ENCODE measurements at places on chromosomes 2 and 18.

GRCh38 chr2:215290980-215291599 is 20.8 kb upstream of the ATIC start:
- peak; percentile 65 for DNase-seq

- no peak for DNase-seq
These were observed 560 bp upstream of the SKA1 start for GRCh38 chr18:50374220-50374752.

- no peak for DNase-seq
These were observed 85.5 kb downstream of the SOWAHC start for GRCh38 chr2:109699646-109700045.

DNA sequence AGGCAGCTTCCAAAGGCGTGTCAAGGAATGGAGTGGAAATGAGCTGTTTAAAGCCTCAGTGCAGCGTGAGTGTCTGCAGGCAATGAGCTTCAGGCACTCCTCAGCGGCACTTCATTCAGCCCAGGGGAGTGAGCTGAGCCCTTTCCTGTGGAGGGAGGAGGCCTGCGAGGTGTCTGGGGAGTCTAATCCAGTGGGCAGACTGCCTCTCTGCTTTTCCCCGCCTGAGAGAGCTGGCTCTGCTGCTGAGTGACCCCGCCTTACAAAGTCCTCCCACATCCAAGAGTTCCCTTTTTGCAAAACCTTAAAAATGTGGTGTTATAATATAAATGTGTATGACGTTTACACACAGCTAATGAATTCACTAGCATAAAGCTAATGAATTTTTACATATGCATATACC is 7.0 kb upstream of the LDLRAD4 start:
- no peak for DNase-seq

DNA sequence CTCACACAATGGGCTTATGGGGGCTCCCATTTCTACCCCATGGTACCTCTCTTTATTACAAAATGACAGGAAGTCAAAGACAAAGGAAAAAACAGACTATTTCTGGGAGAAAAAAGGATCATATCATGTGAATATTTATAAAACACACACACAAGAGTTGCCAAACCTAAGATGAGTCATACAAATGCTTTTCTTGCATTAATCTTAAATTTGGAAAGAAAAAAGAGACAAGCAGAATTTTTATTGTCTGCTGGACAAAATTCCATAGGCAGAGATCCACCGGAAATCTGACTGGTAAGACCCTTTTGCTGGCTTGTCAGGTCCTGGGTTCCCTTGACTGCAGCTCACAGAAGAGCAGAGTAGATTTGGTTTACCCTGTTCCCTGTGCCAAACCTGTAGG is 1732.3 kb upstream of the PIK3C3 start:
- peak; percentile 52 for DNase-seq

DNA sequence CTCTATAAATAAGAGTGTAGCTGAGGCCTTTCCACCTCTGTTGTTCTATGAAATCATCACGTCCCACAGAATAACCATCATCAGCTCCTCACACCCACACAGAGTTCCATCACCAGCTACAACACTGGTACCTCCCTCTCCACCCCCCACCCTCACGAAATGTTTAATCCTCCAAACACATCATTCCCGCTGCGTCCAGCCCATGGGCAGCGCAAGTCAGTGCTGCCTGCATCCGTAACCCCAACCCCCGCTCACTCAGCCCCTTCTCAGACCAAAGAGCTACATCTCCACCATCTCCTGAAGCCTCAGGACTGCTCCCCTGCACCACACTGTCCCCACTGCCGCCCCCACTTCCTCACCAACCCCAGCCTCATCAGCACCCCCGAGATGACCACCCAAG is 19.4 kb downstream of the DNMT3A start:
- DNase-seq, result no peak

- DNase-seq, result peak; percentile 35
These were observed 288.6 kb downstream of the SETBP1 start for GRCh38 chr18:44969214-44969795.

- no peak for DNase-seq
These were observed 94.7 kb downstream of the MMADHC start for GRCh38 chr2:149492923-149493322.

Data from adipocyte (in vitro differentiated cells).